ENCODE measurements at places on chromosomes 16 and 17.

DNA sequence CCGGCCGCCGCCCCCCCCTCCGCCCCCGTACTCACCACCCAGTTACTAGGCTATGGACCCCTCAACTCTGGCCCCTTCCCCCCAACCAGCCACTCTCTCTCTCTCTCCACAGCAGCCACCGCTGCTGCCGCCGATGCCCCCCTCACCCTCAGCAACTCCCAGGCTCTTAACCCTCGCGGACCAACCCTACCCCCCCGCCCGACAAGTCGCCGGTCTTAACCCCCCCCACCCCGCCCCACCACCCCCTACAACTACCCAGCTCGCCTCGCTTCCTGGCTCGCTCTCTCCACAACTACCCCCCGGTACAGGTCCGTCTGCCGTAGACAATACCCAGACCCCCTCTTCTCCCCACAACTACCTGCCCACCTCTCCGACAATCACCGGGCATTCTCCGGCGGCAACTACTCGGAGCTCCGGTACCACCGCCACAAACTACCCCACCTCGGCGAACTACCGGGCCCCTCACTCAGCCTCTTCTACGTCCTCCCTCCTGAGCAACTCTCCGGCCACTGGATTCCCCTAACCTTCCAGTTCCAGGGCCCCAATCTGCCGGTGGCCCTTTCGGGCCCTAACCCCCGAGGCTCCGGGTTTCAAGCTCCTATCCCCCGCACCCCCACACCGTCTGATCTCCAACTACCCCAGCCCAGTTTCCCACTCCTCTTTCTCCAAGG is 702 bp downstream of the PHF23 start:
- peak; percentile 32 for DNase-seq

DNA sequence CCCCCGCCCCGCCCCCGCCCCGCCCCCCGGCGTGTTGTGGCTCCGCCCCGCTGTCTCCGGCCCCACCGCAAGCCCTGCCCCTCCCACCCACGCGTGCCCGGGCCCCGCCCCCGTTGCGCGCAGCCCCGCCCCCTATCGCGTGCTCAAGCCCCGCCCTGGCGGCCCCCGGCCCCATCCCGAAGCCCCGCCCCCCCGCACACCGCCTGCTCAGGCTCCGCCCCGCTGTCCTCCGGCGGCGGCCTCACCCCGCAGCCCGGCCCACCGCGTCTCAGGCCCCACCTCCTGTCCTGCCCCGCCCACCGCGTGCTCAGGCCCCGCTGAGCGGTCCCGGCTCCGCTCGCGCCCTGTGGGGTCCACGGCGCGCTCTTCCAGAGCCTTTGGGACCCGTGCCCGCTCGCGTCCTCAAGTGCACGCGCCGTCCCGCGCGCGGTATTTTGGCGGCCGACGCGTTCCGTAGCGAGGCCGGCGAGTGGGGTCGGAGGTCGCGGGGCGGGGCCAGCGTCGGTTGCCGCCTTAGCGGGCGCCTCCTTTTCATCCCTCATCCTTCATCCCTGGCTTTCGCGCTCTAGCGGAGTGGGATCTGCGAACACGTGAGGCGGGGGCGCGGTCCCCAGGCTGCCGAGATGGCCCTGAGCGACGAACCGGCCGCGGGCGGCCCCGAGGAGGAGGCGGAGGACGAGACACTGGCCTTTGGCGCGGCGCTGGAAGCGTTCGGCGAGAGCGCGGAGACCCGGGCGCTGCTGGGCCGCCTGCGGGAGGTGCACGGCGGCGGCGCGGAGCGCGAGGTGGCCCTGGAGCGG is at the start of gene TBCD:
Gene TBCD, plus strand, starts transcription at position 495 of the 800 bp plus-strand sequence. Its CDS starts 129 bp downstream, at position 624.
- peak; percentile 91 for DNase-seq

GRCh38 chr17:51189628-51190027 is 23.4 kb downstream of the NME2 start:
- DNase-seq = no peak

DNA sequence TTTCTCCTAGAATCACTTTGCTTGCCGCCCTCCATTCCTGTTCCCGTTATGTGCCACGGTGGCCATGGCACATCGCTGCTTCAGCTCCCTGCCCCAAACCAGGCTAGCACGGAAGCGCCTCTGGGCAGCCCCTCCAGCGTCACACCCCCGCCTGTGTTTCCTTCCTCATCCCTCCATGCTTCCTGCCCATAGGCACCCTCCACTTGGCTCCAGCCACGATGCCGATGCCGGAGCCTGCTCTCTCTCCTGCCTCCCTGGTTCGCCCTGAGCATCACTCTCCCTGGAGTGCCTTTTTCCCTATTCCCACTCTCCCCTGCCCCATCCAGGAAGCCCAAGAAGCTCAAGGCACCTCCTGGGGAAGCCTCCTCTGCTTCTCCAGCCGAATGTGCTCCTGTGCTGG is 3.2 kb upstream of the ARHGAP23 start:
- DNase-seq = no peak

GRCh38 chr17:82929011-82929622 is 89.3 kb upstream of the ZNF750 start:
- no peak for DNase-seq

GRCh38 chr16:67883872-67884261 is 818 bp upstream of the NRN1L start:
- DNase-seq = peak; percentile 78

- no peak for DNase-seq
Measured at GRCh38 chr17:35934760-35935159, 4.2 kb upstream of the RDM1 start.

- DNase-seq = no peak
Measured at GRCh38 chr16:23521037-23521743, 10.9 kb upstream of the GGA2 start.

GRCh38 chr17:63841350-63842172 is 924 bp downstream of the SMARCD2 start:
- peak; percentile 35 for DNase-seq

DNA sequence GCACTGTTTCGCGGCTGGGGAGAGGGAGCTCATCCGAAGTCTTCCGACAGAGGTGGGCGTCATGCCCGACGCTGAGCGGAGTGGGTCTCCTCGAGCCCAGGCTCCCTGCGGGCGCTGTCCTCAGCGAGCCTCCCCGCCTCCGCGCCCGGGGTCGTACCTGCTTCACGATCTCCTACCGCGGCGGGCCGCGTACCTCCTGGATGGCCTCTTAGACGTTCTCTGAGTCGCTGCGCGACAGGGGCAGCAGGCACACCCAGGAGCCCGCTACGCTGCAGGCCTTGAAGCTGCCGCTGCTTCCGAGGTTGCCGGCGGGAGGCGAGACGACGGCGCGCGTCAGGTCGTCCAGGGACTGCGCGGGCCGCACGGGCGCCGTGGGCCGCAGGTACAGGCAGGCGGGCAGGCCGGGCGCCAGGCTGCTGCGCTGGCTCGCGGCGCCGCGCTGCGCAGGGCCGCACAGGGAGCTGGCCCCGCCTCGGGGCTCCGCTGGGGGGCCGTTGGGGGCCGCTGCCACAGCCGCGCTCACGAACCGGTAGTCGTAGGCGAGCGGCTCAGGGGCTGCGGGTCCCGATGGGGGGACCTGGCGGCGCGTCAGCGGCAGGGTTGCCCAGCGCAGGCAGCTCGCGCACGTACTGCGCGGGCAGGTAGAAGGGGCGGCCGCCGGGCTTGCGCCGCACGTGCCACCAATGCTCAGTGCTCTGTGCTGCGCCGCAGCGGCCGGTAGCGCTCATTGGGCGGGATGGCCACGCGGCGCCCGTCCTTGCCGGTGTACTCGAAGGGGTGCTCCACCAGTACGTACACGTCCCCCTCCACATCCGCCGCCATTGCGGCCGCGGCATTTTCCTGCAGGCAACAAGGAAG is 116.4 kb upstream of the SMURF2 start:
- peak; percentile 44 for DNase-seq

GRCh38 chr17:18951941-18952842 is at the start of gene SLC5A10:
TSS of gene SLC5A10 (plus strand) at chr17:18952165. CDS start at chr17:18952206, 41 bp downstream.
- no peak for DNase-seq

GRCh38 chr16:11211061-11211976 is 44.7 kb downstream of the SOCS1 start:
- DNase-seq = no peak

GRCh38 chr16:49782405-49782804 is 73.5 kb downstream of the ZNF423 start:
- no peak for DNase-seq

- no peak for DNase-seq
Measured at GRCh38 chr16:70703041-70703834, 17.4 kb upstream of the MTSS2 start.

GRCh38 chr17:13925579-13925978 is 143.7 kb upstream of the COX10 start:
- no peak for DNase-seq

GRCh38 chr17:20066253-20066652 is 57.1 kb downstream of the SPECC1 start:
- no peak for DNase-seq

GRCh38 chr16:30112197-30113030 is 923 bp downstream of the GDPD3 start:
- peak; percentile 83 for DNase-seq

GRCh38 chr17:39167476-39167875 is 1.5 kb upstream of the ARL5C start:
- no peak for DNase-seq

DNA sequence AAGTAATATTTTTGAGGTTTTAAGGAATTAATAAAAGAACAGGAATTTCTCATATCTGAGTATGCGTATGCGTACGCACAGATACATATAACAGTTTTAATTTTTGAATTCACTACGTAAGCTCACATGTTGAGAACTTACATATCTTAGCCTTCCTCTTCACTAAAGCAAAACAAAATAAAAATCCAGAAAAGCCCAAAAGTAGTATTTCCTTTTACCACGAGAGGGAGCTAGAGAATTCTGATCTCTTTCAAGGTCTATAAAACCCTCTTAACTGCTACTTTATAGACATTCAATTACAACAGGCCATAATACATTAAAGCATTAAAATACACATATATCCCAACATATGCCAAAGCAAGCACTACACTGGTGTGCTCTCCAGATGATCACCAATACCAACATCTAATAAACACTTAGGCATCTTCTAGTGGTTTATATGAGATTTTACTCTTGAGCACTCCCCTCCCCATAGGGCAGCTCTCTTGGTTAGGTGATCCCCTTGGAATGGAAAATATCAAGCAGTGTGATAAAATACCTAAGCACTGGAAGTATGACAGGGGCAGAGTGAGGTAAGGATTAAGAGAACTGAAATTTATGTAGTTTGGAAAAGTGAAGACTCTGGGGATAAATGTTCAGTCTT is 94.0 kb downstream of the SKAP1 start:
- no peak for DNase-seq

DNA sequence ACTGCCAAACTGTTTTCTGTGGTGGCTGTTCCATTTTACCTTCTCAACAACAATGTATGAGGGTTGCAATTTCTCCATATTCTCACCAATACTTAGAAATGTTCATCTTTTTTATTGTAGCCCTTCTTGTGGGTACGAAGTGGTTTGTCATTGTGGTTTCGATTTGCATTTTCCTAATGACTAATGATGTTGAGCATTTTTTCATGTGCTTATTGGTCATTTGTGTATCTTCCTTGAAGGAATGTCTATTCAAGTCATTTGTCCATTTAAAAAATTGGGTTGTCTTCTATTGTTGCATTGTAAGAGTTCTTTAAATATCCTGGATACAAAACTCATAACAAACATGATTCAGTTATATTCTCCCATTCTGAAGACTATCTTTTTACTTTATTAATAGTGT is 47.5 kb upstream of the CCL2 start:
- DNase-seq = no peak

DNA sequence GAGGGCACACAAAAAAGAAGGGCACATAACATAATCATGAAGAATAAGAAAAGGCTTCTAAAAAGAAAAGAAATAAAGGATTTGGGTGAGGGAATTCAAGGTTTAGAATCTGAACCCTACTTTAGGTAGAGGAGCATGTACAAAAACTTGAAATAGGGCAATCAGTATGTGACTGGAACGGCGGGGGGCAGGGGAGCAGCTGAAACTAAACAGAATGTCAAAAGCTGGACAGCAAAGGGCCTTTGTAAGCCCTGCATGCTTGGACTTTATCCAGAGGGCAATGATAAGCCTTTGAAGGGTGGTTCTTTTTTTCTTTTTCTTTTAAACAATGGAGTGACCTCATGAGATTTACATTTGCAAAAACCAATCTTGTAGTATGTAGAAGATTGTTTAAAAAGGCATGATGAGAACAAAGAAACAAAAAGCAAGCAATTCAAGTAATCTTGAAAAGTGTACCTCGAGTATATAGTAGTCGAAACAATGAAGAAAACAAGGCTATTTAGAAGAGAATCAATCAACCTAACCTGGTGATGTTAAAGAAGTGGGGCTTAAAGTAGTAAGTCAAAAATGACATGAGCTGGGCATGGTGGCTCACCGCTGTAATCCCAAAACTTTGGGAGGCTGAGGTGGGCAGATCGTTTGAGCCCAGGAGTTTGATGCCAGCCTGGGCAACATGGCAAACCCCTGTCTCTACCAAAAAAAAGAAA is 46.7 kb upstream of the ANKFY1 start:
- no peak for DNase-seq

GRCh38 chr16:85296859-85297660 is 184.8 kb upstream of the CIBAR2 start:
- DNase-seq = peak; percentile 68

DNA sequence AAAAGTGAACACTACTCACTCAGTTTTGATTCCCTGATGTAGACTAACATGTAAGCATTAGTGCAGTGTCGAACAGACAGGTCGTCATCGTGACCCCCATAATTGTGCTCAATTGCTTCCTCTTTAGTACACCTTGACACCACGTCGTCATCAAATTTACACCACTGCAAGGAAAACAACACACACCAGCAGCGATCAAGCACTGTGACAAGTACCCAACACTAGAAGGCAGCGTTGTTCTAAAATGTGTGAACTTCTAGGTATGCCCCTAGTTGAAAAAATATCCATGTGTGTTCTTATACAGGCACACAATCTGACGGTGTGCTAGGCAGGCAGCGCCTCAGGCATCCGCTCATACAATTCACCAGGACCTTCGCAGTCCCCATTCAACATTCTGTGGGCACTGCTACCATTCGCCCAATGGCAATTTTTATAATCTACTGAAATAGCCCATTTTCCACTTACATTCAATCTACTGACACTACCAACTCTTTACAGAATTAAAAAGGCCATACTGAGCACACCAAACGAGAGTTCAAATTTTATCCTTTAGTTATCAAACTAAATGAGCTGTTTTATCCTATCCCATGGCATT is 23.1 kb downstream of the LITAFD start:
- DNase-seq = no peak

- no peak for DNase-seq
Measured at GRCh38 chr16:74079232-74079586, 217.4 kb upstream of the PSMD7 start.

DNA sequence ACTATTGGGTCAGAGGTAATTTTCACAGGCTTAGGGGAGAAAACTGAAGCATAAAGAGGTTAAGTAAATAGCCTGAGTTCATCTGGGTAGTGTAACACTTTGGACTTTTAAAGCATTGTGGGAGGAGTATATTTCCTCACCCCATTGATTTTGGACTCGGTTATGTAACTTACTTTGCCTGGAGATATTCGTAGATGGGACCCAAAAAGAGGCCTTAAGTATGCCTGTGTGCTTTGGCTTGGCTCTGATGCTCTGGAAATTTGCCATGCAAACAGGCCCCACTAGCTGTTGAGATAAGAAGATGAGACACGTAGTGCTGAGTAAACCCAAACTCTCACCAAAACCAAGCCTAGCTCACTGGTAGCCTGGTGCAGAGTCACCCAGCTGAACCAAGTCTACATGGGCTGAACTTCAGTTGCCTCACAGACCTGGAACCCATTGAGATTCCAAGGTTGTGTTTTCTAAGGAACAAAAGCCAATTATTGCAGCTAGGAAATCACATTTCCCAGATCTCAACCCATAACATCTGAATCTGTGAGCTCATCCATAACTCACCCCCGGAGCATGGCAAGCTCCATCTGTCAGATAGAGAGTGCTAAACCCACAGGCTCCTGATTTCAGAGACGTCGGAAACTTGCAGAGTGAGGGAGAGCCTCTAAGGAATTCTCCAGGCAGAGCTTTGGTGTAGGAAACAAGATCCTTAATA is 536.0 kb upstream of the C16orf82 start:
- no peak for DNase-seq

GRCh38 chr17:55478971-55479370 is 32.3 kb downstream of the SMIM36 start:
- no peak for DNase-seq
